A549 treated with RU486 at 1 μM for 4 hours (cell line): ENCODE measurements at places on chromosomes 13 and 19. TPM values are rescaled to one million over a fixed set of nuclear protein-coding genes. Genes with fewer than 3 reads are reported as not detected.

Gene GPR183
- not detected in 5 replicates for total RNA-seq

Gene FOXA3
- total RNA-seq, result 0.58 to 1.1 TPM (median 0.81 TPM) in 5 replicates

Gene PRR22
- total RNA-seq, result 1.7 to 3.5 TPM (median 2.5 TPM) in 5 replicates

Gene DPF1
- 3.0 to 4.4 TPM (median 3.6 TPM) in 5 replicates for total RNA-seq

Gene IL12RB1
- not detected in 5 replicates for total RNA-seq

Gene CIRBP
- 89.7 to 185 TPM (median 104 TPM) in 5 replicates for total RNA-seq

Gene LIG4
- total RNA-seq, result 2.0 to 5.5 TPM (median 4.4 TPM) in 5 replicates

Gene ELSPBP1
- total RNA-seq, result not detected in 5 replicates

Gene CACTIN
- 13.5 to 19.4 TPM (median 18.5 TPM) in 5 replicates for total RNA-seq

Gene TUBB4A
- total RNA-seq, result 4.9 to 6.8 TPM (median 6.2 TPM) in 5 replicates

Gene FAM124A
- total RNA-seq, result 1.7 to 2.4 TPM (median 2.2 TPM) in 5 replicates

Gene ZNF737
- total RNA-seq, result 0.06 to 0.15 TPM (median 0.12 TPM) in 3 of 5 replicates, not detected in the others

Gene FAM187B
- total RNA-seq, result not detected in 5 replicates

Gene FAM83E
- total RNA-seq, result 0.17 to 0.27 TPM (median 0.24 TPM) in 4 of 5 replicates, not detected in the other

Gene SBSN
- 2.0 to 3.9 TPM (median 2.9 TPM) in 5 replicates for total RNA-seq

Gene JOSD2
- total RNA-seq, result 54.8 to 89.3 TPM (median 79.2 TPM) in 5 replicates

Gene ZNF763
- not detected in 5 replicates for total RNA-seq

Gene CEACAM3
- total RNA-seq, result not detected in 5 replicates

Gene SGCG
- not detected in 5 replicates for total RNA-seq

Gene NCCRP1
- total RNA-seq, result 1.1 to 1.7 TPM (median 1.5 TPM) in 5 replicates

Gene ZNF492
- not detected in 5 replicates for total RNA-seq

Gene SLAIN1
- 0.47 to 0.62 TPM (median 0.51 TPM) in 5 replicates for total RNA-seq

Gene HCN2
- 27.7 to 43.9 TPM (median 40.1 TPM) in 5 replicates for total RNA-seq
